ENCODE measurements at places on chromosomes 1 and 21.

- no peak for DNase-seq
Measured at GRCh38 chr1:39405358-39405757, 86.1 kb upstream of the BMP8A start.

DNA sequence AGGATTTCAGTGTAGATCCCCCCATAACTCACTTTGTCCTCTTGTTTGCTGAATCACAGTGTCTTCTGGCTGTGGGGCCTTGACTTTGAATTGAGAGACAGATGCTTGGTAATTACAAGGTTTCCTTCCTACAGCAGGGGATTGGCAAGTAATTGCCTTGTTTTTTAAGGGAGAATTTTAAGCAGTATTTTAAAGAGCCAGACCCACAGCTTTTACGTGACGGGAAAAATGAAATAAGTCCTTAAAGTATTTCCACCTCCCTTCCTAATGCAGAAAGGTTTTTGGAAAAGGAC is 41.0 kb downstream of the PGBD5 start:
- DNase-seq = no peak

- DNase-seq = no peak
Measured at GRCh38 chr1:214898161-214898560, 184.4 kb upstream of the KCNK2 start.

DNA sequence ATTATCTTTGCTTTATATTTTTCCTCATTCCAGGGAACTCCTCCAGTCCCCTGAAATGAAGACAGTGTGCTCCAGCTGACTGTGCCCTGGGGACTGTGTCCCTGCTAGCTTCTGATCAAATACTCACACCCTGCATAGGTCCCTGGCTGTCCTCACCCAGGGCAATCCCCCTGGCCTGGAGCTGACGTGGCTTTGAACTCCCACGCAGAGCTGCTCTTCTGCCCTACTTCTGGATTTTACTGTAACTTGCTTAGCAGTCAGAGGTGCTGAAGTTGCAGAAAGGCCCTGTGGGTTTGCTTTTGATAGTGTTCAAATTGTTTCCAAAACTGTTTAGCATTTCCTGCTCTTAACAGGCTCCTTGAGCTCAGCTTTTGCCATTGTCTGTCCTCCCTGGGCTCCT is 186.5 kb downstream of the FASLG start:
- DNase-seq = peak; percentile 9

DNA sequence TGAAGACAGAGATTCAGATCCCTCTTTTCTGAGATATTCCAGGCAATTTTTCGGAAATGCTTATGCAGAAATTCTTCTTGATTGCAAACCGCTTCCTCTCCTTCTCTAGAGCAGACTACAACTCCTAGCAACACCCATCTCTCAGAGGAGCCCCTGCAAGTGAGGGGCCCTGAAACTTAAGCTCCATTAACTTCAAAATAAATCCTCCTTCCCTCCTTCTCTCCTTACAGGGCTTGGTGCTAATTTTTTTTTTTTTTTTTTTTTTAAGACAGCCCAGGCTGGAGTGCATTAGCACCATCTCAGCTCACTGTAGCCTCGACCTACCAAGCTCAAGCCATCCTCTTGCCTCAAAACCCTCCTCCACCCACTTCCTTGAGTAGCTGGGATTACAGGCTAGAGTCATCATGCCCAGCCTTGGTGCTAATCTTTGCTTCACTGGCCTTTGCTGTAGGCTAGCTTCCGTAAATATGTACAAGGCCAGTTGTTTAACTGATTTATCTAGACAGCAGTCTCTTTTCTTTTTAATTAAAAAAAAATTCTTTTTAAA is 30.2 kb upstream of the SFPQ start:
- DNase-seq = no peak

DNA sequence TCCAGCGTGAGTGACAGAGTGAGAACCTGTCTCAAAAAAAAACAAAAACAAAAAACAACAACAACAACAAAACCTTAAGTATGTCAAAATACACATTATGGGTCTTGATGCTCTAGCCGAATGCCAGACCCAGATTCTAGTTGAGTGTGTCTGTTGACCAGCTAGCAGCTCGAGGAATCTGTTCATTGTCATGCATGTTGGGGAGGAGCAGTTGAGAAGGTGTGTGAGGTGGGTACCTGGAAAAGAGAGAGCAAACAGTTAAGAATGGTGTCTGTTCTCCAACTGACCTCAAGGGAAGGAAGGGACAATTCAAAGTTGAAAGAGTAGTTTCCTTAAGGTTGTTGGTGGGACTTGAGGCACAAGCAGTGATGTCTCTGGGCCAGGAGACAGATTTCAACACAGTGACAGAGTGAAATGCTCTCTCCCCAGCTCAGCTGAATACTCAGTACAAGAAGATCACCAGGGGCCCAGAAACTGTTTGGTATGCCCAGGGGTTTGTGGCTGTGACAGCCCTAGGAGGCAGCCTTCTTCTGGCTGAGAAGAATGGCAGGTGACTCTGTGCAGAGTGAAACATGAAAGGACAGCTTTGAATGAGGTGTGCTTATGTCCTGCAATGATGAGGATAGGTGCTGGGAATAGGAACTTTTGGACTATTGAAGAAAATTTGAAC is 14.4 kb upstream of the POU2F1 start:
- DNase-seq = no peak

DNA sequence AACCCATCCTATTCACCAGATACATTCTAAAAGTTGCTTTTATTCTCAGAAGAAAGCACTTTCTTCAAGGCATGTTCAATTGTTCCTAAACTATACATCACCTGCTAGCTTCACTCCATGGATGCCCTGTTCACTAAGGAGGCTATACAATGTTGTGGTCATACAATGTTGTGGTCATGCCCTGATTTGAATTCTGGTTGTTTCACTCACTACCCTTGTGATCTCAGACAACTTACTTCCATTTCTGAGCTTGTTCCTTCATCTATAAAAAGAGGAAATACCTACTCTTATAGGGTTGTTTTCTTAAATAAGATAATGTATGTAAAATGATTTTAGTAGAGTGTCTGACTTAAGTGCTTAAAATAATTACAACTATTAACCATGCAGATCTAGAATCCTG is 19.7 kb downstream of the EDEM3 start:
- DNase-seq = no peak

DNA sequence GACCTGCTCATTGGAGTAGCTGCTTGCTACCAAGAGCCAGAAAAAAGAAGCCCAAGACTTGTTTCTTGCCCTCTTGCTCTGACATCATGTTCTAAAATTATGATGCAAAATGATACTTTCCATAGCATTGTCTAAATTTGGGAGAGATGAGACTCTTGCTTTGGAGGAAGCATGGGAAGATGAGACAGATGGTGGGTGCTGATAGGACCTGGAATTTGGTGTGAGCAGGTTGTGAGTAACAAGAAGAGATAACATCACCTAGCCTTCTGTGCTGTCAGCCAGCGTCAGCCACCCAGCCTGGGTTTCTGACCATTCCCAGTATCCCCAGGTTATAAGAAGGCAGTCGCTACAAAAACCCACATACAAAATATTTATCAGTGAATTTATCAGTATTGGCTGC is 67.1 kb upstream of the GCLM start:
- no peak for DNase-seq

- no peak for DNase-seq
Measured at GRCh38 chr1:156399355-156400125, 30.5 kb downstream of the RHBG start.
